ENCODE measurements at places on chromosomes 2 and 18.
A peak's percentile ranks its signal among the peaks of the same experiment; 100 is the strongest.

GRCh38 chr18:33839452-33840211 lies 261.6 kb downstream of the ASXL3 start:
- peak; percentile 80 for DNase-seq

DNA sequence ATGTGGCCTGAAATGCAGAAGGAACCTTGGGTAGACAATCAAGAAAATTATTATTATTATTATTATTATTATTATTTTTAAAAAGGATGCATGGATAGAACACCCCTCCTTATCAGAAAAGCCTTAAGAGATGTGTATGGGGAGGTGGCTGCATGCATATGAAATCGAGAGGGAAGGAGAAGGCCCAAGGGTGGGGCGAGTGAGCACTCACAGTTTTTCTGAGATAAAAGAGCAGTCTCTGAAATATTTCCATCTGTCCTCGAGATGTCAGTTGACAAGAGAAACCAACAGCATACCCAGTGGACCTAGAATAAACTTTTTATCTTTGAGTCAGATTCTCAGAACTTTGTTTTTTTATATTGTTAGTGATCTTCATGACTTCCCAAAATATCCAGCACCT lies 282.9 kb downstream of the GPD2 start:
- DNase-seq: no peak

- DNase-seq: no peak
Measured at GRCh38 chr2:61045226-61045625, 20.4 kb upstream of the SANBR start.

DNA sequence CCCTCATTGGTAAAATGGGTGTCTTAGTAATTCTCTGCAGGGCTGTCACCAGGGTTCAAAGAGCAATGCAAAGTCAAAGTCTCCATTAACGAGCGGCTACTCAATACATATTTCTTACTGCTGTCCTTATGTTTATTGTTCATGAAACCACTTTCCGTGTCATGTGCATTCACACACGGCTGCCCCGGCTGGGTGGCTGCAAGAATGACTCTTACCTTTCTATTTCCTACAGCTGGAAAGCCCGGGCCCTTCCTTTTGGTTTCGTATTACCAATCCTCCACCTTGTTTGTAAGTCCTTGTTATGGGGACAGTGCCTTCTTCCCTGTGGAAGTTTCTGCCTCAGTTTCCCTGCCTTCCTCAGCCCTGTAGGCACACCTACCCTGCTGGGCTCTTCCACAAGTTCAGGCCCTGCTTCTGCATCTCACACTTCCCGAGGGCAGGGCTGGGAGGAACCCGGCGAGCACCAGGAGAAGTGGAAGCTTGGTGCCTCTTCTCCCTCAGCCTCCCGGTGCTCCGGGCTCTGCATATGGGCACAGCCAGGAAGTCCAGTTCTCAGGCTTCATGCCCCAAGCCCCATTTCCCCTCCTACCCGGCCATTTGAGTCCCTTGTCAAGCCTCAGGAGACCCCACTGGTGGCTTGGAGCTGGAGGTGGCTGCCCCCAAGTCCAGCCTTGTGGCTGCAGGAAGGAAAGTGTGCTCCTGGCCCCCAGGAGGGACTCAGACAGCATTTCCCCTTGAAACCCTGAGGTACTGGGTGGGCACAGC lies 18.7 kb upstream of the ACKR3 start:
- no peak for DNase-seq

- DNase-seq: no peak
Measured at GRCh38 chr18:33128581-33128980, 311.9 kb downstream of the CCDC178 start.

GRCh38 chr2:39127973-39128372 lies 7.1 kb upstream of the SOS1 start:
- peak; percentile 58 for DNase-seq

- DNase-seq: peak; percentile 95
Measured at GRCh38 chr2:69177785-69178636, 165.0 kb downstream of the ANTXR1 start.

DNA sequence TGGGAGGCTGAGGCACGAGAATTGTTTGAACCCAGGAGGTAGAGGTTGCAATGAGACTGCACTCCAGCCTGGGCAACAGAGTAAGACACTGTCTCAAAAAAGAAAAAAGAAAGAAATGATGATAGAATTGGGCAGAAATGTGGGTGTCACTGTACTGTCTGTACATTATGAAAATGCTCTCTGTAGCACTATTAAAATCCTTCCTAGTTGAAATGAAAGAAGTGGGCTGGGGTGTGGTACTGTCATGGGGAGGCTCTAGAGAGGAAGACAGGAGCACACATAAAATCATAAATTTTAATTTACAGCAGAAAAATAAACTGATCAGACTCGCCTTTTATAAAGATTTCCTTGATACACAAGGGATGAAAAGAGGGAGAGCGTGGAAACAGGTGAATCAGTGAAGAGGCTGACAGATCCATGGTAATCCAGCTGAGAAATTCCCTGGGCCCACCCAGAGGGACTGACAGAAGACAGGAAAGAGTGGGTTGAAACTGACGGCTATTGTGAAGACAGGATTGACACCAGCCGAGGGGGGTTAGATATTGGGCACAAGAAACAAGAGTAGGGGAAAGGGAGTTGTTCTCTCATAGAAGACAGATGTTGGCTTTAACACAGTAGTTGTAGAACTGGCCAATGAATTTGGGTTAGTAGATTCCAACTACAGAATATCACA lies 96.4 kb upstream of the ATL2 start:
- DNase-seq: no peak

- peak; percentile 96 for DNase-seq
Measured at GRCh38 chr2:119366649-119367471, at the start of the genes C2orf76 and DBI. Gene C2orf76, minus strand, starts transcription at chr2:119366834. Its CDS starts 26,875 bp downstream, at chr2:119339959. Gene DBI, plus strand, starts transcription at chr2:119366977. Its CDS starts 75 bp downstream, at chr2:119367052.

DNA sequence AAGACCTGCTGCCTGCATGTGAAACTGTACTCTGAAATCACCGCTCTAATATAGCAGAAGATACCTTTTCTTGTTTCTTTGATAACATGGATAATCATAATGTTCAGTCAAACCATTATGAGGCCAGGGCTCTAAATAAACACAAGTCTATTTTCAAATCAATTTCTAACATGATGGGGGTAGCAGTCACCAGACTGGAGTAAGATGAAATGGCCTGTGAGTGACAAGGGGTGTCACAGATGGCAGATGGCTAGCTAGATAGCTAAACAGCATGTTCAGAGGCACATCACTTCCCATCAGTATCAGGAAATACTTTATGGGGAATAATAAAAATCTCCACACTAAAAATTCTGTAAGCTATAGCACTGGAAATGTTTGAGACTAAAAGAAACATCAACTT lies 14.0 kb downstream of the MBD2 start:
- DNase-seq: no peak

DNA sequence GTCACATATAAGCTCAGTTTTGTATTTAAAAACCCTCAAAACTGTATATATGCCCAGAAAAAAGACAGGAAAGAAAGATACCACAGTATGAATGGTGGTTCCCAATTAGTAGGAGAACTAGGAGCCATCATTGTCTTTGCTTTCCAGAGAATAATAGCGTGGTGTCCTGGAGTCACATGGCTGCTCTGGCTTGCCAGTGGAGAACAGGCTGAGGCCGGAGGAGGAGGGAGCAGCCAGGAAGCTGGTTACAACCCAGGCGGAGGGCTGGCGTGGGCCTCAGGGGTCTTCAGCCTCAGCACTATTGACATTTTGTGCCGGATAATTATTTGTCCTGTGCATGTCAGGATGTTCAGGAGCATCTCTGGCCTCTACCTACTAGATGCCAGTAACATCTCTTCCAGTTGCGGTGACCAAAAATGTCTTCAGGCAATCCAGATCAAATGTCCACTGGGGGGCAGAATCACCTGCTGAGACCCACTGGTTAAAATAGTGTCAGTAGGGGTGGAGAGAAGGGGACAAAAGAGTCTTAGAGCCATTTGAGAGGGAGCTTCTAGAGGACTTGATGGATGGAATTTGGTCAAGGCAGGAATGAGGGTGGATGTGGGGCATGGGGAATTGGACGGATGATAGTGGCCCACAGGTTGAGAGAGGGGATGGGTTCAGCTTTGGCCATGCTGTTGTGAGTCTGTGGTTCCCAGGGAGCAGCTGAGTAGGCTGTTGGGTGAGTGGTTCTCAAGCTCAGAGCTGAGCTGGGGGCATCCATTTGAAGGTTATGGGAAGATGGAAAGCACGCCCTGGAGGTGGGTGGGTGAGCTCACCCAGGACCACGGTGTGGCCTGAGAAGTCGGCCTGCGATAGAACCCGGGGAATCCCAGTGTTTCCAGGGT lies 144.9 kb downstream of the AGAP1 start:
- no peak for DNase-seq

- DNase-seq: peak; percentile 95
Measured at GRCh38 chr2:9380702-9381628, 42.4 kb downstream of the ITGB1BP1 start.

- no peak for DNase-seq
Measured at GRCh38 chr2:17981936-17982335, 103.5 kb downstream of the KCNS3 start.

DNA sequence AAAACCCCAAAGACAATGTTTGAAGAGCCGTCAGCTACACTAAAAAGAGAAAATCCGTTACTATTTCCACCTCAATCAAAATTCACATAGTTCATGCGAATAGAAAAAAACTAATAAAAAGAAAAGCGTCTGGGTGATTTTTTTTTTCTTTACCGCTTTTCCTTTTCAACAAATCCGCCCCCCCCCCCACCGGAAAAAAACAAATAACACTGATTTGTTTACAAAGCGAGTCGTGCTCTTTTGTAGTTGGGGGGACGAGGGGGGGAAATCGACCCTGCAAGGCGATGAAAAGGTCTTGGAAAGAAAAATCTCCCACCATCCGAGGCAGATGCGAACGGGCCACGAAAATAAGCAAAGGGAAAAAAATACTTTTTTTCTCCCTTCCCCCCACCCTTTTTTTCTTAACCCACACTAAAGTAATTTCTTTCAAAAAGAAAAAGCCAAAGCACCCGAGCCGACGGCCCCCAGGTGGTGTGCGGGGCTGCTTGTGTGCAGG lies 638 bp downstream of the ZNF521 start:
- DNase-seq: peak; percentile 16

- DNase-seq: no peak
Measured at GRCh38 chr2:207801259-207801658, 31.6 kb upstream of the FZD5 start.

DNA sequence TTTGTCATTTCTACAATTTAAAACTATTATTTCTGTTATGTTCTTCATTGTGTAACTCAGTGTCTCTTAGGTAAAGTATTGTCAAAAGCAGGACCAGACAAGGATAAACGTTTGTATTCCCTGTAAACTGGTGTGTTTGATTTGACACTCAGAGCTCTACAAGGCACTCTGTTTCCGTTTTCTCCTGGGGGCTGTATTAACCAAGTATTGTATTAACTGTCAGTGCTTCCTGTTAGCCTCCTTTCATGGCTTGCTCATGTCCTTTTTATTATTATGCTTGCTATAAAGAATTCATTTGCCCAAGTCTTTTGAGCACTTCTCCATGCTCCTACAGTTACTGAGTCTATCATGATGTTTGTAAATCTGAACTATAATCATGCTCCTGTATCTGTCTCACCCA lies 323.7 kb downstream of the LPIN1 start:
- no peak for DNase-seq

DNA sequence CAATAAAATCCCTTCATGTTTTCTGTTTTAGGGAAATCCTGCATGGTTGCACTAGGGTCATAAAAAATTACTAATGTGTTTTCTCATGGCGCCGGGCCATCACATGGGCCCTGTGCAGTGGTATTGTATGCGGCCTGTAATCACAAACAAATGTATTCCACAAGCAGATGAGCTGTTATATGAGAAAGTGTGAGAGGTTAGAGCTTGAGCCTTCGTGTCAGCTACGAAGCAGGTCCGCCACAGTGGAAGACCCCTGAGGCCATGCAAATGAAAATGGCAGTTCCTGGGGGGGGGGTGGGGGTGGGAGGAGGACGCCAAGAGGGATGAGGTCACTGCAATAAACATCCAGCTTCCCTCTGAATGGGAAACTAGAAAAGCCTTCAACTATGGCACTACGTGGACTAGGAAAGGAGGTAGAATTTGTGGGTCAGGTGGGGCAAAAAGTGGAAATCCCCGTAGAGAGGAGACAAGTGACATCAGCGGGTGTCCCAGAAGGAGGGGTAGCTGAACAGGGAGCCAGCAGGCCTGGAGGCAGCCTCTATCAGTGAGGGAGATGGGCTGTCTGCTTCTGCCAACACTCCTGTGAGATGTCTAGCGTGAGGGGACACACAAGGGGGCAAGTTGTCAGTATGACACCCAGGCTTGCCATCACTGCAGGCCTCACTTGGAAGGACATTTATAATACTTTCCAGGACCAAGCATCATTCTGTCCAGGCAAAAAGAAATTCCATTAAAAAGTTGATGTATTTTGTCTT lies 130.3 kb upstream of the CTAGE1 start:
- DNase-seq: no peak

DNA sequence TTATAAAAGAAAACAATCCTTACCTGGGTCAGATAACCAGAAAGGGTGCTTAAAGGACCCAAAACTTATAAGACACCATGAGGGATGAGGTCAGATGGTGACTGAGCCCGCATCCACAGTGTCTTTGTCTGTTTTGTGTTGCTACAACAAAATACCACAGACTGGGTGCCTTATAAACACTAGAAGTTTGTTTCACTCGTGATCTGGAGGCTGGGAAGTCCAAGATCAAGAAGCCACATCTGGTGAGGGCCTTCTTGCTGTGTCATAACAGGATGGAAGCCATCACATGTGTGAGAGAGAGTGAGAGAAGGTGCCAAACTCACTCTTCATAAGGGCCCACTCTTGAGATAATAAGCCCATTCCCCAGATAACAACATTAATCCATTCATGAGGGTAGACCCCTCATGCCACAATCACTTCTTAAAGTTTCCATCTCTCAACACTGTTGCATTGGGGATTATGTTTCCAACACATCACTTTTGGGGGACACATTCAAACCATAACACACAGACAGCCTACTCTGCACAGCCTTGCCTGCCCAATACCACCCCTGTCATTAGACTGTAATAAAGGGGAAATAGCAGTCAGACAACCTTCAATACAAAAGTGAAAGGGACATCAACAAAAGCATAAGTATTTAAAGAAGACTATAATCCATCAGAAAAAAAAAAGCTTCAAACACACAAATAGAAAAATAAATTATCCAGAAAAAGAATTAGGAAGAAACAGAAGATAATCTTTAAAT lies 249.8 kb downstream of the ANAPC1 start:
- DNase-seq: no peak

DNA sequence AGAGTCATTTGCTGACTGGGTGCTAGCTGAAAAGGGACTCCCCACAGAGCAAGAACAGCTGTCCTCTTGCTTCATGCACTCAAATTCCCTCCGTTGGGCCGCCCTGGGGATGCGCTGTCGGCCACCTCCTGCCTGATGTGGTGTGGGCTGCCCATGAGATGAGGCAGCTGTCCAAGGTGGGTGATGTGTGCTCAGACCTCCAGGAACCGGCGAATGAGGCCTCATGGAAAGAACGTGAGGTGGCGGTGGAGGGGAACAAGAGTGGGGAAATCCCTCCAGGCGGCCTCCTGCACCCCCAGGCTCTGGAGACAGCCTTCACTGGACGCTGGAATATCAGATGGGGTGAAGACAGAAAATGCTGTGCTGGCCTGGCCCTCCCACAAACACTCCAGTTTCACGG lies 79.8 kb downstream of the LONRF2 start:
- DNase-seq: no peak
